ENCODE measurements at places on chromosomes 11 and 22.

DNA sequence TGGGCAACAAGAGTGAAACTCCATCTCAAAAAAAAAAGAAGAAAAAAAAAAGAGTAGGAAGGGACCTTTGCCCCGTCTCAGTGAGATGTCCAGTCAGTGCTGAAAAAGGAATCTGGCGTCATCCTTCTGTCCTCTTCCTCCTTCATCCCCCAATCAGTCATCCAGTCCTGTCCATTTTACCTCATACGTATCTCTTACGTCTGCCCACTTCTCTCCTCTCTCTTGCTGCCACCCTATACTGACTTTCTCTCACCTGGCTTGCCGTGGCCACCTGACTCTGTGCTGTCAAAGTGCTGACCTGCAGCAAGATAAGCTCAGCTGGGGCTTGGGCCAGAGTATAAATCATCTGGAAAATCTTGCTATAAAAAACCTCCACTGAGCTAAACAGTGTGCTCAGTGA, 13.6 kb downstream of the SEPTIN3 start:
- DNase-seq: no peak

DNA sequence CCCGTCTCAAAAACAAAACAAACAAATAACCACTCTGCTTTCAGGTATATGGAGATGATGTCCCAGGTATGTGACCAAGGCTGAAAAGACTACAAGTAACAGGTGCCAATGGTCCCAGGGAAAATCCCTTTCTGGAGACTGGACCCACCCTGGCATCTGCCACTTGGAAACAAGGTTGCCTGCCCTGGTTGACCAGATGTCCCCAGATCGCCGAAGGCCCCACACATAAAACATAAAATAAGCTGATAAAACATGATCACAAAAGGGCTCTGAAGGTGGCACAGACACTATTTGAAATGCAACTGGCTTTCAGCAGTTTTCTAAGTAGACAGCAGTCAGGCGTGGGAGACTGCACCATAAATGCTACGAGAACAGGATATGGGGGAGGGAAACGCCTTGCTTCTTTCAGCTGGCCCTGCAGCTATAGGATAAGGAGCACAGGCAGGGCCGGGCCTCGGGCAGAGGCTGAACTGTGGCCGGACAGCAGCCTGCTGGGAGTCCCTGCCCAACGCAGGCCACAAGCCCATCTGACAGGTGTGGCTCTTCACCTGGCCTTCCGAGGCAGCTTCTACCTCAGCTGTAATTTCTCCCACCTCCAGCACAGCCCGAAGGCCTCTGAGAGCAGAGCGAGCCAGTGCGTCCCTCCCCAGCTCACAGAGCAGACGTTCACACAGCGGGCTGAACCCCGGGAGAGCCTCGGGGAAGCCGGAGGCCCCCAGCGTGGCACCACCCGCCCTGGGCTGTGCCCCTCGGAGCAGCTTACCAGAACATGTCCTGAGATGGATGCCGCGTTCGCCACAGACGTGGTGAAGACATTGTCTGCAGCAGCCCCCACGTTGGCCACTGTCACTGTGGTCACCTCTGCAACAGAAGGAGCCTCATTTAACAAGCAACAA, 4.0 kb downstream of the DEAF1 start:
- no peak for DNase-seq

GRCh38 chr22:29457730-29458129, 19.3 kb downstream of the RFPL1 start:
- DNase-seq: no peak

DNA sequence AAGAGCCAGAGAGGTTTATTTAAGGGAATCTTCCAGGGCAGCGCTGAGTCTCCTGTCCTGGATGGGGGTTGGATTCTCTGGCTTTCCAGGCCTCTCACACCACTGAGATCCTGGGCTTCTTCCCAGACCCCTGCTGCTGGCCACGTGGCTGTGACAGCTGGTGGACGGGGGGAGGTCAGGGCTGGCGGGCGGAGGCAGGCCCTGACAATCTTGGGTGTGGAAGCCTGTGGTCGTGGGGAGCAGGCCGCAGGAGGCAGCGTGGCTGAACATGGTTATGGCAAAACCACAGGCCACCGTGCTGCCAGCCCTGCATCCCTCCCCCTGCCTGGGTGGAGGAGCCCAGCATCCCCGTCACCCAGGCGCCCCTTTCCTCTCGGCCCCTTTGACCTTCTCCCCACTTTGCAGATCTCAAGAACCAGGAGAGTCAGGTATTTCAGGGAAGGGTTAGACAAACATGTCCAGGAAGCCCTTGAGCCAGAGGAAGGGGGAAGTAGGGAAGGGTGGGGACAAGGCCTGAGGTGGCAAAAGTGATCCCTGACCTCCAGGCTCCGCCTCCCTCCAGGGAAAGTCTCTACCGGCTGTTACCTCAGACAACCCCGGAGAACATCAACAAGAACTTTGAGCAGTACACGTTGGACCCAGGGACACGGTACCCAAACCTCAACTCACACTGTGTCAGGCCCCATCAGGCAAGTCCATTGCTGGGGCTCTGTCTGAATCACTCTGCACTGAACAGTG, 111.8 kb downstream of the MICAL2 start:
- DNase-seq: no peak

GRCh38 chr22:21641417-21641788, 699 bp upstream of the SDF2L1 start:
- no peak for DNase-seq

DNA sequence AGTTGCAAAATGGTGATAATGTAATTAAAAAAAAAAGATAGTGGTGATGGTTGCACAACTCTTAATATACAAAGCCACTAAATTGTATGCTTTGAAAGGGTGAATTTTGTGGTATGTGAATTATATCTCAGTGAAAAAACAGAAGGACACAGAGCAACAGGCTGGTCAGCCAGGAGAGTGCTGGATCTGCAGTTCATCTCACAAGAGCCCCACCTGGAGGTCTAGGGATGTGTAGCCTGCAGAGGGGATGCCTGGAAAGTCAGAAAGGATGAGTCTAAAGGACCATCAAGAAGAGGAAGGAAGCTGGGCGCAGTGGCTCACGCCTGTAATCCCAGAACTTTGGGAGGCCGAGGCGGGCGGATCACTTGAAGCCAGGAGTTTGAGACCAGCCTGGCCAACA, 9.0 kb downstream of the POLR3H start:
- DNase-seq: no peak

DNA sequence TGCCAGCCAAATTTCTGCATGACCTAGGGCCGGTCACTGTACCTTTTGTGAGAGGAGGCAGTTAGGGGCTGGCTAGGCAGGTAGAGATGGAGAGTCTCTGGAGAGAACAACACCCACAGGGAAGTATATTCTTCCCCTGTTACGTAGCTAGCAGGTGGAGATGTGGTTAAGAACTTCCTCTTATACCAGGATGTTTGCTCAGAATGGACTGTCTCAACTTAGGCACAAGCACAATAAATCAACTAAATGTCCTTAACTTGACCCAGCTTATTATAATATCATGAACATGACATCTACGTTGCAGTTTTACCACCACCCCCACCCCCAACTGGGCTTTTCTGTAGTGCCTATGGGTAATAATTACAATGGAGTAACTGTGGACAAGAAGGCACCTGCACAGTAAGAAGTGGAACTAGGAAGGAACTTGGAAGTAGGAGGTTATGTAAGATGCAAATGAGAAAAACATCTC, 60.7 kb upstream of the MPEG1 start:
- no peak for DNase-seq

DNA sequence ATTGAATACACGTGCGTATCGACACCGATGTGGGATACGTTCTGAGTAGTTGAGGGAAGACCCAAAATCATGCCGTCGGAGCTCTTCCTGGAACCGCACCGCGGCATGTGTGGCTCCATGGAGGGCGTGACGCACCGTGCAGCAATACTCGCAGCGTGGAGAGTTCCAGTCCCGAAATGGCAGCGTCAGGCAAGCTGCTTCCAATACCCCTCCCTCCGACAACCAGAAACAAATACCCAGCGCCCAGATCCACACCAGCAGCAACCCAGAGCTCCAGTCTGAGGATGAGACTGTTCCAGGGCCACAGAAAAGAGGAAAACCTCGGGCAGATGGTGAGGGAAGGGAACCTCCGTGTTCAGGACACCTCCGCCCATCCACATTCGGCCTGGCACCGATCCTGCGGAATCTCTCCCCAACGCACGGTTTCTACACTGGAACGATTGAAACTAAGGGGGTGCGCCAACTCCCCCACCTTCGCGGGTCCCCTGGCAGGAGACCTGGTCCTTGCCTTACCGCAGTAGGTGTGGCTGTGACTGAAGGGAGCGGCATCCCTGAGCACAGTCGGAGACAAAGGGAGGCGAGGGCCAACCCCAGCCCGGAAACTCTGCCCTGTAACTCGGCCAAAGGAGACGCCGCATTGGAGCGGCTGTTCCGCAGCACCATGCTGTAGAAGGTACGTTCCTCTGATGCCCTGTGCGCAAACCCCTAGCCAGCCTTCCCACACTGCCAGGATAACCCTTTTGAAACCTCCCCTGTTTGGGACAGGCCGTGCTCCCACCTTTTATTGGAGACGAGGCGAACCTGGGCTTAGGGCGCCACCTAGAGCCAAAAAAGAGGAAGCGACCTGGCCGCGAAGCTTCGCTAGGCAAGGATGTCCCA, 28.2 kb downstream of the DBX1 start:
- no peak for DNase-seq

- no peak for DNase-seq
Measured at GRCh38 chr11:65323813-65324212, 9.1 kb downstream of the CDC42EP2 start.

GRCh38 chr11:62324731-62325556, 12.3 kb upstream of the ASRGL1 start:
- no peak for DNase-seq

DNA sequence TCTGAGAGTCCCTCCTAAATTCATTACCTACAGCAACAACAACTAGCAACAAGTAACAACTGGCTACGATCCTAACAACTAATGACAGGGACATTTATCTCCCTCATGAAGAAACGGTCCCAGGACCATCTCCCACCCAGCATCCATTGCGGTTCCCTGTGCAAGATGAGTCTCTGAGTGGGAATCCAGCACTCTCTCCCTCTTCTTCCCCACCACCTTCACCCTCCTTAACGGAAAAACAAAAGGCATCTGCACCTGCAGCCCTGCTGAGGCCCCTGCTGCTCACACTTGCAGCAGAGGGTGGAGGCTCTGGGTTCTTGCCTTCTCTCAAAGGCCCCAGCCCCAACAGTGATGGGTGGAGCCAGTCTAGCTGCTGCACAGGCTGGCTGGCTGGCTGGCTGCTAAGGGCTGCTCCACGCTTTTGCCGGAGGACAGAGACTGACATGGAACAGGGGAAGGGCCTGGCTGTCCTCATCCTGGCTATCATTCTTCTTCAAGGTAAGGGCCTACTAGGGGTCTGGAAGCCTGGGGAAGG, at the start of gene CD3G:
TSS of gene CD3G (plus strand) at position 364 of the 535 bp plus-strand sequence. CDS start at position 444, 80 bp downstream.
- DNase-seq: no peak

- no peak for DNase-seq
Measured at GRCh38 chr11:9379041-9379440, 5.4 kb upstream of the IPO7 start.

DNA sequence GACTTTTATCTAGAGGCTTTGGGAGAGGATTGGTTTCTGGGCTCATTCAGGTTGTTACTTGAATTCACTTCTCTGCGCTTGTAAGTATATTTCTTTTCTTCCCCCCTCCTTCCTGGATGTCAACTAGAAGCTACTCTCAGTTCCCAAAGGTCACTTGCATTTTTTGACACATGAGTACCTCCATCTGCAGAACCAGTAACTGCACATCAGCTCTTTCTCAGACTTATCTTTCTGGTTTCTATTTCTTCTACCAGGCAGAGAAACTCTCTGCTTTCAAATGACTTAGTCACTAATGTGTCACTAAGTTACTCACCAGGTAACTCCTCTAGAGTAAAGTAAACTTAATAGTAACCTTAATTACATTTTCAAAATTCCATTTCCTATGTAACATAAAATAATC, 773.0 kb upstream of the LUZP2 start:
- DNase-seq: no peak

- no peak for DNase-seq
Measured at GRCh38 chr11:4672470-4672869, 25.2 kb downstream of the OR51E2 start.

DNA sequence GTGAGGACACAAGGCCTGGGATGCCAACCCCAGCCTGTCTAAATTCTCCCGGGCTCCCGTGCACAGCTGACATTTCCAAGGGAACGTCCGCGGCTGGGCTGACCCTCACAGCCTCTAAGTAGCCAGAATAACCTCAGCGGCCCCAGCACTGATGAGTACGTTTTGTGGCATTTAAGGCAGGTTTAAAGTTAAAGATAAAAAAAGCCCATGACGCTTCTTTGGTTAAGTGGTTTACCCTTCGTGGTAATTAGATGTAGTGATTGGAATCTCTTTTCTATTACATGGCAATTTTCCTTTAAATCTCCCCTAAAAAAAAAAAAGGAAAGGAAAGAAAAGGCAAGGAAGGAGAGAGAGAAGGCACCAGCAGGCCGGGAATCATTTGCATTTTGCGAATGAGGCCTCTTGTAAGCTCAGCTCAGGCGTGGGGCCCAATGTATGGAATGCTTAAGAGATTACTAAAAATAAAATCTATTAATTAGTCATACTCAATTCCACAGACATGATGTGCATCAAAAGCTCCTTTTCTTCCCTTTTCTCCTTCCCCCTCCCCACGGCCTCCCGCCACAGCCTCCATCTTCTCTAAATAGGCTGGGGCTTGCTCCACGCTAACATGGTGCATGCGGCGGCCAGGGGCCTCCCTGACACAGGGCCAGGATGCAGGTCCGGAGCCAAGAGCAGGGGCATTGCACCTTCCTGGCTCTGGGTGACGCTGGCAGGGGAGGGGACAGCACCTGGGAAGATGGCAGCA, 44.1 kb downstream of the MACROD1 start:
- peak; percentile 26 for DNase-seq

DNA sequence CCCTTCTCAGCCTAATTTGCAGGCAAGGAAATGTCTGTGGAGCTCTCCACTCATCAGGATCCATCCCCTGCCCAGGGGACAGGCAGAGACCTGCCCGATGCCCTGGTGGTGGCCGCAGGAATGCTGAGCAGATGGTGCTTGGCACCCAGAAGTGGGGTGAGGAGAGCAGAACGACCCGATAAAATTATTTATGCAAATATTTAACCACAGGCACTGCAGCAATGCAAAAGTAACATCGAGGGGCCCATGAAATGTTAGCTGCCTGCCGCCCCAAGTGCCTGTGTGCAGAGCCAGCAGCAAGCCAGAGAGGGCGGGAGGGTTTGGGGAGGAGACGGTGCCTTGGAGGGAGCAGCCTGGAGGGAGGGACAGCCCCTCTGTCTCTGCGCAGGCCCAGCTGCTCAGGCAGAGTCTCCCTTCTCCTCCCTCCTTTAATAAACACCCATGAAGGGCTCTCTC, 205.5 kb downstream of the CTTN start:
- DNase-seq: no peak

DNA sequence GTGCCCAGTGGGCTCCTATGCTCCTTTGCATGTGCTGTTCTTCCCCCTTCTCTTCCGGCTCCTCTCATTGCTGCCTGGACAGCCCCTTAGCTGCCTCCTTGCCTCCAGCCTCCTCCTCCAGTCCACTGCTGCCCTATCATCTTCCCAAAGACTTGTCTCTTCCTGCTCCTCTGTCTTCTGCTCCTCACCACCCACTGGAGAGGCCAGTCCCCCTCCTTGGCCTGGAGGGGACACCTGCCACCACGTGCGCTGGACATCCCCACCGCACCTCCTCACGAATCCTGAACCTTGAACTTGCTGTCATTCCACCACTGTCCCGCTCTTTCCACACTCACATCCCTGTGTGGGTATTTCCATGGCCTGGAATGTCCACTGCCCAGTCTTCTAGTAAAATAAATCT, 49.8 kb downstream of the MICAL2 start:
- DNase-seq: no peak

- no peak for DNase-seq
Measured at GRCh38 chr22:38069372-38070249, 12.4 kb downstream of the PICK1 start.

- no peak for DNase-seq
Measured at GRCh38 chr11:127050186-127050585, 49.6 kb upstream of the KIRREL3 start.

- DNase-seq: no peak
Measured at GRCh38 chr11:76626921-76627401, 43.6 kb downstream of the LRRC32 start.

Measured in GM04503 (cell line).